Stimulated activated CD8-positive, alpha-beta memory T cell treated with anti-CD3 and anti-CD28 coated beads, Interleukin-15, amount 100 ng/mL, for 24 hours (primary cell): ENCODE measurements at places on chromosomes 12 and 14.

DNA sequence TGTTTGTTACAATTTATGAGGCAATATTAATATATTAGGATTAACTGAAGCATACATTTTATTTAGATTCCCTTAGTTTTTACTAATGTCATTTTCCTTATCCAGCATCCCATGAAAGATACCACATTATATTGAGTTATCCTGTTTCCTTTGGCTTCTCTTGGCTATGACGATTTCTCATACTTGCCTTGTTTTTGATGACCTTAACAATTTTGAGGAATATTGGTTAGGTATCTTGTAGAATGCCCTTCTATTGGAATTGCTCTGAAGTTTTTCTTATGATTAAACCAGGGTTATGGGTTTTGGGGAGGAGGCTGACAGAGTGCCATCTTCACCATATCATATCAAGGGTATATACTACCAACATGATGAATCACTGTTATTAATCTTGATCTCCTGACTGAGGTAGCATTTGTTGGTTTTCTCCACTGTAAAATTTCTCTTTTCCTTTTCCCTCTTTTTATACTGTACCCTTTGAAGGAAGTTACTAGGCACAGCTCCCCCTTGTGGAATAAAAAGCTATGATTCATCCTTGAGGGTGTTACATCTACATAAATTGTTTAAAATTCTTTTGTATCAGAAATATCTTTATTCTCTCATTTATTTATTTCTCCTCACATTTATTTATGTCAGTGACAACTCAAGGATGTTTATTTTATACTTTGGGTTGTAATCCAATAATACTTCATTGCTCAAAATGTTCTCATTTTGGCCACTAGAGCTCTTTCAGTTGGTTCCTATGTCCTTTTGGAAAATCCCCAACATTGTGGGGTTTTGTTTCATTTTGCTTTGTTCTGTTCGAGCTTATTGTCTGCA, 239.0 kb downstream of the SLC16A7 start:
- no peak for DNase-seq

DNA sequence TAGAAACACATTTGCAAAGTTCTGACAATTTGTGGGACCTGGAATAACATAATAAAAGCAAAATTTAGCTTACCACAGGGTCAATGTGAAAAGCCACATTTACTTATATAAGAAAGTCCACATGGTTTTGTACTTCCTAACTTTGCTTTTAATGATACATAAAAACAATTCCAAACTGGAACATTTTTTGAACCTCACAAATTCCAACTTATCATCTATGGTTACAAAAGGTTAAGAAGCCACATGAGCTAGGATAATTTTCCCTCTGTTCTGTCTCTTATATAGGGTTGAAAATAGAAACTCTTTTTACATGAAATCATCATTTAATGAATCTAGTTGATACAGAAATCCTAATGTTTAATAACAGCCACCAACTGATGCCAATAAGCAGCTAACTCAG, 8.9 kb upstream of the RERG start:
- DNase-seq, result no peak

DNA sequence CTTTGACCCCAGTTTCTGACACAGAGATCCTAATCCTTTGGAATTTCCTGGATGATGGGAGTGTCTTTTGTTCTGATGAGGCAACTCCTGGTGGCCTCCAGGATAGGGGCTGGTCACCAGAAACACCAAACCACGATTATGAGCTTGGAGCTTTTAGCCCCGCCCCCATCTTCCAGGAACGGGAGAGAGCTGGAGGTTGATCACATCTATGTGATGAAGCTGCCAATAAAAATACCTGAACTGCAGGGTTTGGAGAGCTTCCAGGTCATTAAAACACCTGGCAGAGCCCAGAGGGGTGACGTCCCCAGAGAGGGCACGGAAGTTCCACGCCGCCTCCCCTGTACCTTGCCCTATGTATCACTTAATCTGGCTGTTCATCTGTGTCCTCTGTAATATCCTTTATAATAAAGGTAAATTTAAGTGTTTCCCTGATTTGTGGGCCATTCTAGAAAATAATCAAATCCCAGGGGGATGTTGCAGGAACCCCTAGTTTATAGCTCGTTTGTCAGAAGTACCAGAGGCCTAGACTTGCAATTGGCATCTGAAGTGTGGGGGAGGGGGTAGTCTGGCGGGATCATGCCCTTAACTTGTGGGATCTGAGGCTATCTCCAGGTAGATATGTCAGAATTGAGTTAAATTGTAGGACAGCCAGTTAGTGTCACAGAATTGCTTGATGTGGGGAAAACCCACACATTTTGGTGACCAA, 21.2 kb downstream of the APPL2 start:
- DNase-seq, result no peak

- DNase-seq, result no peak
These were observed 106.5 kb upstream of the PRKD1 start for GRCh38 chr14:30034152-30034551.

GRCh38 chr12:105030820-105031807, 45.0 kb downstream of the NOPCHAP1 start:
- DNase-seq, result no peak

DNA sequence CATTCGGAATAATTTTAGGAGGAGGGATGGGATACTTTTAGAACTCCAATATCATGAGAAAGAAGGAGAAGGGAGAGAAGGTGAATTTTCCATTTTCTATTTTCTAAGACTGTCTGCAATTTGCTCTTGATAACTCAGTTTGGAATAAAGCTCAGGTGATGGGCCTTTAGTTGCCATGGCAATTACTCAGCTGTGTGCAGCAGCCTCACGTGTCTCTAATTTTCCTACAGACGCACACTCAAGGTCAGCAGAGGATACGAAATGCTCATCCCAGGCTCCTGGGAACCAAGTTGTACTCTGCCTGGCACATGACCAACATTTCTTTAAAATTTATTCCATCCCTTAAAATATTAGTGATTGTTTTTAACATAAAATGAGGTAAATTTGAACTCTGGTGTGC, 76.7 kb downstream of the TTC8 start:
- DNase-seq, result no peak

GRCh38 chr12:29611906-29612305, 114.4 kb upstream of the OVCH1 start:
- no peak for DNase-seq

GRCh38 chr12:89901906-89902642, 193.4 kb upstream of the ATP2B1 start:
- DNase-seq, result no peak

DNA sequence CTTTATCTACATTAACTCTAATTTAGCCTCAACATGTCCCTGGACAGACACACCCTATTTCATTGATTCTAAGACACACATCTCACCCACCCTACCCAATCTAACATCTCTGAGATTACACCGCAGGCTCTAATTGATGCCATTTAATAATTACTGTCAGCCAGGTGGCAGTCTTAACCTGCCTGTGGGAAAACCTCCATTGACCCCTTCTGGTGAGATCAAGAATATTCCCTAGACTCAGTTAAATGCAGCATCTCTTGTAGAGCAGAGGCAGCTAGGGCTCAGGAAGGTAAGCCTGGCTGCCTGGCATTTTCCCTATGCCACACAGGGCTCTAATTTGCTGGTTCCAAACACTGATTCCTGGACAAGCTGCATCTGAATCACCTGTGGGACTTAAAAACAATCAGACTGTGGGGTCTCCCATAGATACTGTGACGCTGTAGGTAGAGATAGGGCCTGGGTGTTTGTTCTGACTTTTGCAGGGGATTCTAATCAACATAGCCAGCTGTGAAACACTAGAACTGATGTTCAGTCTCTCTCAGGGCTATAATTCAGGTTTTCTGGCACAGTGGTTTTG, 14.3 kb downstream of the MCRS1 start:
- no peak for DNase-seq

DNA sequence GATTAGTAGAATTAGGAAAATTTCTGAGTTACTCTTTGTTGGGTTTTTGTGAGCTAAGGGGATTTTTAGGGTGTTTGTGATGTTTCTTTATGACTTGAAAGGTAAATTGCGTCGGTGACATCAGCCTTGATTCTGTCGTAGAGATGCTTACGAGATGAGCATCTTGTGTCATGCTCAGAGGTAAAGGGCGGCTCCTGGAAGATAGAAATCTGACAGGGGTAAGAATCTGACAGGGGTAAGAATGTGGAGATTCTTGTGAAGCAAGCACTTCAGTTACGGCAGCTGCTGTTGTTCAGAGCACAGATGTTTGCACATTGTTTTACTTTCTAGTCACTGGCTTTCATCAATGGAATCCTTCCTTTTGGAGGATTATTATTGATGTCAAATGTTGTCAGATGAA, 22.5 kb downstream of the EML1 start:
- no peak for DNase-seq
